ENCODE measurements at places on chromosomes 6 and 20.

DNA sequence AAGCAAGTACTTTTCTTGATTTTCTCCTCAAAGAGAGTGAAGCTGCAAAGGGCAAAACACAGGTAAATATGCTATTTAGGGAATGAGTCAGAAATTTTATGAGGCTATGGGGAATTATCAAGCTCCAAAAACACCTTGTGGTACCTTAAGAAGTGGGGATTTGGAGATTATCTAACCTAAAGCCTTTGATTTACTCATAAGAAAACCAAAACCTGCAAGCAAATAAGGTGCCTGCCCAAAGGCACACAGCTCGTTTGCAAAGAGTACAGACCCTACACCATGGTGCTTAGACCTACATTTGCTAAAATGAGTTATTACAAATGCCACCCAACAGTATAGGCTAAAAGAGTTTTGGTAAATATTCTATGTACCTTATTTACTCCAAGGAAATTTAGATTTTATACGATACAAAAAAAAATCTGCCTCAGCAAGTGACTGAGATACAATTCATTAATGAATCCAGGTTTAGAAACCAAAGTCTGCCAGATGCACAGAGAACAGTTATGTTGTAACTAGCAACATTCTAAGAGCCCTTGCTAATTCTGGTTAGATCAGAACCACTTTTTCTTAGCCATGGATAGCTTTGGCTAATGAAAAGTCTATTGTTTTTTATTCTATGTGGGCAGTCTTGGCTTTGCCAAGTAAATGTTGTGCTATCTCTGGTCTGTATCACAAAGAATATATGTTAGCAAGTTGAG, 101.5 kb downstream of the KHDC1L start:
- DNase-seq = no peak

DNA sequence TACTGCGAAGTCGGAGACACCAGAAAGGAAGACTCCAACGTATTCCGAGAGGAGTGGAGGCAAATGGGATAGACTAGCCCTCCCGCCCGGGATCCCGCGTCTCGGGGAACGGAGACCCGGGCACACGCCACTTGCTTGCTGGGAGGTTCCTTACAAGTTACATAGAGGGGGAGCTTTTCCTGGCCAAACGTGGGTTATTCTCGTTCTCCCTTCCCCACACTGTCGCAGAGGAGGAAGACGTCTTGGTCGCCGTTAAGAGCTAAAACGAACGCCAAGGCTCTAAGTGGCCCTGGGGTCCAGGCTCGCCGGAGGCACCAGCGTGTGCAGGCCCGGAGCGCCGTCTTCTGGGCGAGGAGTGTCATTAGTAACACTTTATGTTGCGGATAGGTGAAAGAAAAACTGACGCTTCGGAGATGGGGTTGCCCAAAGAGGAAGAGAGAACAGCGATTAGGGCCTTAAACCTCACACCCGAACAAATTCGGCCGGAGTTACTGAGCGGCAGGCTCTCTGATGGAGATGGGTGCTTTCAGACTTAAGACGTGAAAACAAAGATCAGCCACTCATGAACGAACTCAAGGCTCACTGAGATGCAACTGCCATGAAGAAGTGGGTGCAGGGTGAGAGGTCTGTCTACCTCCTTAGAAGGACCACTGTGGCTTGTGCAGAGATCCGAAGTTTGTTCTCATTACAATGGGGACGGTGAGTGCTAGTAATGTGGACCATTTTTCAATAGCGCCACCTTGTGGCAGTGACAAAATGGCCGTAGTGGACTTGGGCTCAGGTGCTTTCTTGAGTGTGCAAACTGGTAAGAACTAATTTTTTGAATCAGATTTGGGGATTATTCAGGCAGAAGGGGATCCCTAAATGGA, 11.7 kb upstream of the ZNF311 start:
- DNase-seq = peak; percentile 85

DNA sequence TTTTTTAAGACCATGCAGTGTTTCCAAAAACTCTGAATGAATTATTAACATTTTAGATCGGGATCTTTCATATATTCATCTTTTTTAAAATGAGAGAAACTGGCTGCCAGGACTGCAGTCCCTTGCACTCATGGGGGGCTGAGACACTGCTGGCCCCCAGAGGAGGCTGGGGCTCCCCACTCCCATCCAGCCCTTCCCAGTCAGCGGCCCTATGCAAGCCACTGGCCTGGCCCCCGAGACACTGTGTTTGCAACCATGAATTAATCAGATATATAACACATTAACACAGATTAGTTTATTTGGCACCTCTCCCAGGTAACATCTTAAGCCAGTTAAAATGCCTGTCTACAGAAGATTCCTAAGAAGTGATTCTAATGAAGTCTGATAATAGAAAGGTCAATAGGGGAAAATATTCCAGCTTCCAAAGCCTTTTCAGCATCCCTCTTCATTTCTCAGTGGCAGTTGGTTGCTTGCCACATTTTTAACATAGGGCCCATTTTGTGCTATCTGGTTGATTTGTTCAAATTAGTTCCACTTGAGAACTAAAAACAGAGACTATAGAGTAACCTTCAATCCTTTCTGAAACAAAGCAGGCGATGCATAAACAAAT, 184.4 kb upstream of the FBXL4 start:
- DNase-seq = no peak

GRCh38 chr6:99310553-99310952, 38.9 kb downstream of the FAXC start:
- DNase-seq = no peak

GRCh38 chr20:59811681-59812171, 121.7 kb downstream of the SYCP2 start:
- DNase-seq = no peak

- DNase-seq = no peak
These were observed 146.8 kb upstream of the PMEPA1 start for GRCh38 chr20:57856658-57857057.

DNA sequence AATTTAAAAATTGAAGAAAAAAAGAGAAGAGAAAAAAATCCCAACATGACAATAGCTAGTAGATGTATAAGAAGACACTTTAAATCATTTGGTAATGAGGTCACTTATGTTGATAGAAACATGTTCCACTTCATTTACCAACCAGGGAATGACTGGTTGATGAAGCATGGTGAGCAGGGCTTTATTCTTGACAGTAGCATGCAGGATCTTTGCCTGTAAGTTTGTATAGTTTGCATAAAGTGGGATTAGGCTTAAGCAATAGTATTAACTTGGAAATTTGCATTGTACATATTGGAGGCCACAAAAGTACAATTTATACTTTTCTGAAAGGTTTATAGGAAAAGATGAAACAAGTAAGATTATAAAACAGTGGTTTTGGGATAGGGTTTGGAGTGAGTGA, 67.0 kb downstream of the NOX3 start:
- peak; percentile 49 for DNase-seq

DNA sequence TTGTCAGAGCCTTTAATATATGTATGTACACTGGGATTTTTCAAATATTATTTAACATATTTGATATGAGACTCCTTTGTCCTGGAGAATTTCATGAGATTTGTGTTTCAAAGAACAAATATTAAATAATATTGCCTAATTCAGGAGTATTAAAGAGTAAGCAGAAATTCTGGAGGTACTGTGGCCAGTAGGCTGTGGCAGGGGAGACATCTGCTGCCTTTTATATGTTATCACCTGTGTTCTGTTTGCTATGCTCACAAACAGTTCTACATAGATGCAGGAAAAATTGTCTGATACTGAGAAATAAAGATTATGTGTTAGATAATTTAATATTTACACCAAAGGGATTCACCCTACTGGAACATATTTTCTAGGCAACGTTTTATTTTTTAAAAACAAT, 395.4 kb upstream of the SLC35B3 start:
- DNase-seq = no peak

- peak; percentile 58 for DNase-seq
These were observed 180.2 kb downstream of the PACRG start for GRCh38 chr6:162907876-162908481.

DNA sequence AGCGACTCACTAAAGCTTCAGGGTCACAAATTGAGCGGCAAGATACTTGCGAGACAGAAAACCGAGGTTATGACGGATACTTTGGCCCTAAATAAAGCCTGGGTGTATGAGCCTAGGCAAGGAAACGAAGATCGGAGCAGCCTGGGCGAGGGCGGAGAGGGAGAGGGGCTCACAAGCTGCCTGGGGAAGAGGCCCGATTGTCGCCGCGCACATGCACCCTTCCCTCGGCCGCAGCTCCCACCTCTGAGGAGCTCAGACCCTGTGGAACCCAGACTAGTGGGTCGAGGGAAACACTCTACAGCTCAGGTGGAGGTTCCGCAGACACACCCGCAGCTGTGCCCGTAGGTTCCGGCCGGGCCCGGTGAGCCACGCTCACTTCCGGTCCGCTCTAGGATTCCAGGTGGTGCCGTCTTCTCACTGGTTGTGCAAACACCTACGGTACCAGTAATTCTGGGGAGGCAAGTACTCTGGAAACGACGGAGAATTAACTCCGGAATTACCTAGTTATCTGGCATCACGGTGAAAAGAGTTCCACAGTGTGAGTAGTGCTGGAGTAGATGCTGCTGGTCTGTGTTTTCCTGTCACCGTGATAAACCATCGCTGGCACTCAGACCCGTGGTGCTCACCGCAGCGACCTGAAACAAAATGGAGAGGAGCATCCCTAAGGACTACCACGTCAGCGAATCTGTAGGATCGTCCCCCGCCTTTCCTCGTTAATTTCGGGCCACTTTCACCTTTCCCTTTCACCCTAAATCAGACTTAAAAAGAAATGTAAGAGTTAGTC, 61.5 kb downstream of the GPX5 start:
- peak; percentile 40 for DNase-seq

DNA sequence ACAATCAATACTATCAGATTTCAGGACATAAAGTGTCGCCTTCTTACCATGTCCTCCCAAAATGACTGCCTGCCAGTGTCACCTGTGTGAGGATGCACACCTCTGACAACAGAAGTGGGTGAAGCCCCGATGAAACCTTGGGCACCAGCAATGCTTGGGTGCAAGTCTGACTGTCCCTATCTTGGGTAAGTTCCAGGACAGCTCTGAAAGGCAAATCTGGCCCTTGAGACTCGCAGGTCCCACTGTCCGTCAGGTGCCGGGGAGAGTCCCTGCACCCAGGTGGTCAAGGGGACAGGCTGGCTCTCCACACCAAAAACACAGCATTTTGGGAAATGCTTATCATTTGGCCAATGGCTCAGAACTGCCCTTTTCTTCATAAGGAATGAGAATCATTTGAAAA, 43.3 kb downstream of the EZR start:
- DNase-seq = no peak

GRCh38 chr6:169176361-169176991, 77.2 kb downstream of the THBS2 start:
- no peak for DNase-seq

- no peak for DNase-seq
These were observed 50.5 kb upstream of the FRMD1 start for GRCh38 chr6:168129292-168130167.

GRCh38 chr6:83221889-83222479, 28.8 kb downstream of the RWDD2A start:
- DNase-seq = peak; percentile 71

DNA sequence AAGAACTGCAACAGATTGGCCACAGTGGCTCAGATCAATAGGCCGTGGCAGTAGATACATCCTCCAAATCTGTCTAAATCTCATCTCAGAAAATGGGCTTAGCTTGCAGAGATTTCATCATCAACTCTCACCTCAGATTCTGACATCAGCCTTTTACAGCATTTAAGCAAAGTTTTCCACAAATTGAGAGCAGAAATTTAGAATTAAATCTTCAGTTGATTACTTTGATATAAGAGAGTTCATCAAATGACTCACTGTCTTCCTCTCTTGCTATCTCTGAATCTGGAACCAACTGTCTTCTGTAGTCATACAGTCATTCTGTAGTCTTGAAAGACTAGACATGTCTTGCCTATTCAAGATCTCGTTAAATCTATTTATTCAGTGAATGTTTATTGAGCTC, 45.2 kb upstream of the CTAGE9 start:
- no peak for DNase-seq

DNA sequence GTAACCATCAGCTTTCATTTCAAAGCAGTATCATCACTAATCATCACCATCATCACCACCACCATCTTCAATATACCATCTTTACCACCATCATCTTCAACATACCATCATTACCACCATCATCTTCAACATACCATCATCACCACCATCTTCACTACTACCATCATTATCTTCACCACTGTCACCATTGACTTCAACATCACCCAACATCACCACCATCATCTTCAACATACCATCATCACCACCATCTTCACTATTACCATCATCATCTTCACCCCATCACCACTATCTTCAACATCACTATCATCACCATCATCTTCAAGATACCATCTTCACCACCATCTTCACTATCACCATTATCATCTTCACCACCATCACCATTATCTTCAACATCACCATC, 40.5 kb upstream of the FRMD1 start:
- no peak for DNase-seq

DNA sequence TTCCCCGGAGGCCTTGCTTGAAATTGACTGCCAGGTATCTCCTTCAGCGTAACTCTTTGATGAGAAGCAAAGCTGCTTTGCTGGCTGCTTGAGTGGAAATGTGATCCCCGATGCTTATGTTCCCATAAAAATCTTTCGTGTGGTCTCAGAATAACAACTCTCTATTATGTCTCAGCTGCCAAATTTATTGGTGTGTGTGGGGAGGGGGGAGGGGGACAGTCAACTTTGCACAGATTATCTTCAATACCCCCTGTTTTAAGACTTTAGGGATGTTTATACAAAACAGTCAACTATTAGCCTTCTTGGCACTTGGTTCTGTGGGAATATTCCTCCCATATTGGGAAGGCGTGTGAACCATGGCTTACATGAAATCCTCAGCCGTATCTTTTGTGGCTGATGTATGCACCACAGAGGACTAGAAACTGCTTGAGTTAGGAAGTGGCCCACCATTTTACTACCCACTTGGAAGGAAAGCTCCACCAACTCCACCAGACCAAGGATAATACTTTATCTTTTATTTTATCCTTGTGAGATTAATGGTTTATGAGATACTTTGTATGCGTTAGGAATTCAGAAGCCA, 101.5 kb upstream of the SLC24A3 start:
- DNase-seq = no peak

GRCh38 chr20:51596668-51597388, 54.3 kb upstream of the NFATC2 start:
- no peak for DNase-seq

GRCh38 chr6:38584731-38585130, 55.0 kb downstream of the BTBD9 start:
- no peak for DNase-seq

GRCh38 chr20:10462516-10462915, 27.4 kb downstream of the SLX4IP start:
- no peak for DNase-seq

GRCh38 chr6:65570340-65570739, 136.7 kb downstream of the EYS start:
- no peak for DNase-seq

DNA sequence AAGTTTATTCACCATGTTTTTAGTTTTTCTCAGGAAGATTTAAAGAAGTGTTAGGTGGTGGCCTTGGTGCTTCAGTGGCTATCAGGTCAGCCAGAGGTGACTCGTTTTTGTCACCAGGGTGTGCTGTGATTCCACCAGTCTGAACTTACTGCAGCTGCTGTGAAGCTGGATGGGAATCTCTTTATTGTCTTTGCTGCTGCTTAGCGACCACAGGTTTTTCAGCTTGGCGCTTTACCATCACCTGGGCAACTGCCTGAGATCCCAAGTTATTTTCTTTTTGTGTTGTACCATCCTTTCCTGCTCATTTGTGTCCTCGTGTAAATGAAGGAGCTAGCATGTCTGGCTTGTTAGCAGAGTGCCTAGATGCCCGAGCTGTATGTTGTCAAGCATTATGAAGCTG, 146.9 kb downstream of the MACROD2 start:
- DNase-seq = peak; percentile 8

Measured in cardiac fibroblast (primary cell).